ENCODE measurements at places on chromosomes 1 and 21. TPM values are rescaled to one million over a fixed set of nuclear protein-coding genes. Genes with fewer than 3 reads are reported as not detected.

The RAB3B gene
- not detected for total RNA-seq

The LCA5L gene
- total RNA-seq: 0.40 TPM

The ZMYND12 gene
- total RNA-seq: 0.84 TPM

- no peak for DNase-seq
Observed at GRCh38 chr1:115781343-115781742, 12.8 kb upstream of the CASQ2 start.

DNA sequence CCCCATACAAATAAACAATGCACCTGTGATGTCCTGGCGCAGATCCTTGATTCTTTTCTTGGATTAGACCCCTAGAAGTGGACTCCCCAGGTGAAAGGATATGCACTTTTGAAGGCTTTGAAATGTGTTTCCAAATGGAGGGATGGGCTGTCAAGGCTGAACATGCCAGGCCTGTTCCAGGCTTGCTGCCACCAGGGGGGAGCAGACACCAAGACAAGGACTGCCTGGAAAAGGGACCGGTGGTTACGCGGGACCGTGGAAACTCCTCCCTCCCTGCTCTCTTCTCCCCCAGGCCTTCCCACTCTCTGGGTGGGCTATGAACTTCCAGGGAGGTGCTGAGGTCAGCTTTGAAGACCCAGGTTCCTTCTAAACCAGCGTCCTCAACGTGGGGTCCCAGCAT lies 12.7 kb downstream of the C1QB start:
- DNase-seq: no peak

GRCh38 chr1:192940658-192941057 lies 118.5 kb downstream of the UCHL5 start:
- no peak for DNase-seq

DNA sequence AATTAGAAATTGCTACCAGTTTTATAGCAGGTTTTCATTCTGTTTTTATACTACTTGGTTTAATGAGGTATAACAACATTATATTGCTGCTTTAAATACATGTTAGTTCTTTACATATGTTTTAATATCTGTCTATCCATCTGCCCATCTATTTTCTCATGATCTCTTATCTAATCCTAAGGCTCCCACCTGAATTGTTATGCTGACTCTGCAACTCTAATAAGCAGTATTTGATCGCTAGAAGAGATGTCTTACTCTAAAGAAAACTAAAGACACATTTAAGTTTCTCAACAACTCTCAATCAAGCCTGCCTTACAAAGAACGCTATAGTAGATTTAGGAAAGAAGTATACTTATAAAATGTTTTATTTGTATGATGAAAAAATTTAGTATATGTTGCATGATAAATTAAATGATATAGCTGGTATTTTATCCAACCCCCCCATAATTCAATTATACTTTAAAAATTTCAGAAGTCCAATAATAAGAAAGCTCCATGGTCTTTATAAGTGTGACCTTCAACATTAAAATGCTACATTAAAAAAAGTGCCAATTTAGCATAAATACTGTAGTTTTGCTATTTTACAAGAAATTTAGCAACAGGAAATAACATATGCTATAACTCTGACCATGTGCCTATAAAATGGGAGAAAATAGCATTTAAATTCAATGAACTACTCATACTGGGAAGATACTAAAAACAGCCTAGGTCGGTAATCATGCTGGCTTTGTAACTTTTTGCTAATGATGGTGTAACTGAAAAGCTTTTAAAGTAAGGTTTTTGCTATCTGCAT lies 180.3 kb downstream of the NEGR1 start:
- DNase-seq: no peak

DNA sequence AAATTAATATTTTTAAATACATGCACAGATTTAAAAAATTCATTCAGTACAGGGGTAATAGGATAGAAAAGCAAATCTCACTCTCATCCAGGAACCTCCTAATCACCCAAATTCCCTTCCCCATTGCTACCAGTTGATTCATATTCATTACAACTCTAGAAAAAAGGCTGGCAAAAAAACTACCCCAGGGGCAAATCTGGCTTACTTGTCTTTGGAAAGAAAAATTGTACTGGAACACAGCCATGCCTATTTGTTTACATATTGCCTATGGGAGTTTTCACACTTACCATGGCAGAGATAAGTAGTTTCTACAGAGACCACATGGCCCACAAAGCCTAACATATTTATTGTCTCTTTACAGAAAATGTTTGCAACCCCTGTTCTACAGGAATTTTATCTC lies 8.9 kb upstream of the RBM34 start:
- DNase-seq: no peak

Measured in left ventricle myocardium superior (tissue), 1 donor.